ENCODE measurements at places on chromosomes 4 and X.
A peak's percentile ranks its signal among the peaks of the same experiment; 100 is the strongest.

GRCh38 chr4:140180577-140180976, 26.6 kb upstream of the MAML3 start:
- DNase-seq, result no peak

DNA sequence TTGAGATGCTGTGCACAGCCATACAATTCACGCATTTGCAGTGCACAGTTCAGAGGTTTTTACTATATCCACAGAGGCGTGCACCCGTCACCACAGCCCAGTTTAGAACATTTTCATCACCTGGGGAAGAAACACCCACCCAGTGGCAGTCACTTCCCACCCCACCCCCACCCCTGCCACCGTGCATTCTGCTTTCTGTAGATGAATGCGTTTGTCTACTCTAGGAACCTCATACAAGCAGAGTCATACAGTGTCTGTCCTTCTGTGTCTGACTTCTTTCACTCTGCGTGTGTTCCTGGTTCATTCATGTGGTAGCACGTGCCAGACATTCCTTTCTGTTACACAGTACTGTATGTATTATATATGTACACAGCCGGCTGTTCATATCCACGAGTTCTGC, 122.8 kb downstream of the TBL1X start:
- no peak for DNase-seq

- no peak for DNase-seq
Observed at GRCh38 chrX:32533848-32534247, 677.5 kb downstream of the DMD start.

GRCh38 chrX:100409610-100410590, at the start of gene PCDH19:
PCDH19 (minus strand) TSS chrX:100410273; CDS start chrX:100408597, 1,676 bp downstream.
- DNase-seq, result peak; percentile 7

- no peak for DNase-seq
Observed at GRCh38 chr4:68447201-68447600, at the start of gene TMPRSS11E. TMPRSS11E (plus strand) TSS chr4:68447463; CDS start chr4:68447513, 50 bp downstream.

DNA sequence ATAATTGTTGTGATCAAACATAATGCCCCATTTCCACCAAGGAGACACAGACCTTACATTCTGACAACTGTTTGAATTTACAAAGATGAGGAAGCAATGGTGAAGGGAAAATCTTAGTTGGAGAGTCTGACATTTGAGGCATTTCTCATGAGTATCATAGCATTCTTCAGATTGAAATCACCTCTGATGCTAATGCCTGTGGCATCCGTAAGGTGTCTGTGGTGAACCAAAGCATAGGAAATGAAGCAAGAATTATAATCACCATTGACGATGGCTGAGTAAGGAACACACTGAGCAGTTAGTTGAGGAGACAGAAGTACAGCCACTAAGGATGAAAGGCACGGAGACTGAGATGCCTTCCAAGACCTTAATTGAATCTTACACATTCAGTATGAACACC, 575.7 kb downstream of the TRIML1 start:
- peak; percentile 14 for DNase-seq

DNA sequence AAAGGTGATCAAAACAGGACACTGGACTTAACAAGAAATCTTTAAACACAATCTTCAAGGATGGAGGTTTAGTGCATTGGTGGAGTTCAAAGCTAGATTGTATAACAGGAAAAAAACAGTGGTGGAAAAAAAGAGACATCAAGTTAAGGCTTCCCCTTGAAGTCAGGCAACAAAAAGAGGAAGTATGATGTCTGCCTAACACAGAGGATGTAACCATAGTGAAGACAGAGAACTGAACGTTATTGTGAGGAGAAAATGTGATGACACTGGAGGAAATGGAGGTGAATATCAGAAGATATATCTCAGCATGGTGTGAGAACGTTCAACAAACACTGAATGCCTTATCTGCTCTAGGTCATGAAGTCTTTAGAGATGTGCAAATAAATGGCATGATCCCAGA, 192.4 kb upstream of the AR start:
- no peak for DNase-seq

DNA sequence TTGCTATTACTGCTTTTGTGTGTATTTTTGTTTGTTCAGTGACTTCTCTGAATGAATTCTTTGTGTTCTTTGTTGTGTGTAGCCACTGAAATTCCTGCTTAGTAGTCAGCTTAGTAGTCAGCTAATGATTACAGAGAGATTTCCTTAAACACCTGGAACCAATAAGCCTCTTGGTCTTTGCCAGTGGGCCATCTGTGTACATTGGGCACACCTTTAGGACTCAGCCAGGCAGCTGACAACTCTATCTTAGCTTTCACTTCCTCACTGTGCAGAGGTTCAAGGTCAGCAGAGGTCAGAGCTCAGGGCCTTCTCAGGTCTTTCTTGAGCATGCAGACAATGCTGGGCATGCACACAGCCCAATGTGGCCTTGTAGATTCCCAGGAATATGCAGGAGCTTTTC, 59.3 kb downstream of the RWDD4 start:
- no peak for DNase-seq

GRCh38 chrX:71420686-71421085, 54.5 kb downstream of the TAF1 start:
- no peak for DNase-seq

GRCh38 chr4:149101649-149102048, 659.4 kb upstream of the NR3C2 start:
- no peak for DNase-seq

GRCh38 chr4:91611782-91612181, 692.0 kb upstream of the GRID2 start:
- no peak for DNase-seq

GRCh38 chr4:155684892-155685541, 18.4 kb downstream of the GUCY1A1 start:
- no peak for DNase-seq

GRCh38 chrX:154840856-154841255, 6.4 kb upstream of the SMIM9 start:
- peak; percentile 26 for DNase-seq

- no peak for DNase-seq
Observed at GRCh38 chr4:147078362-147078761, 132.7 kb upstream of the TTC29 start.

DNA sequence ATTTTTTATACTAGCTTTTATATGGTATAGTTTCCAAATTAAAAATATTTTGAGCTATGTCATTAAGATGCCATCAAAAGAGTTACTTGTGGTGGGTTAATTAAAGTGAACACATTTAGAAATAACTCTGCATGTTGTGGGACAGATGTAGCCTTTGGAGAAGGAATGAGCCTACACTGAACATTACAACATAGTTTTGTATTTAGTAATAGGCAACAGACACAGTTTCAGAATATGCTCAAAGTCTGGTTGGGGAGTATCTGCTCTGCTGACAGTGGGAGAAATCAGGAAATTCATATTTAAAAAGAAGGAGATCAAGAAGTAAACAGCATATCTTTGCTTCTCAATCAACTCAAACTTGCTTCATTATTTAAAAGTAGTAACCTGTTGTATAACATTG, 23.7 kb downstream of the EMCN start:
- peak; percentile 8 for DNase-seq

DNA sequence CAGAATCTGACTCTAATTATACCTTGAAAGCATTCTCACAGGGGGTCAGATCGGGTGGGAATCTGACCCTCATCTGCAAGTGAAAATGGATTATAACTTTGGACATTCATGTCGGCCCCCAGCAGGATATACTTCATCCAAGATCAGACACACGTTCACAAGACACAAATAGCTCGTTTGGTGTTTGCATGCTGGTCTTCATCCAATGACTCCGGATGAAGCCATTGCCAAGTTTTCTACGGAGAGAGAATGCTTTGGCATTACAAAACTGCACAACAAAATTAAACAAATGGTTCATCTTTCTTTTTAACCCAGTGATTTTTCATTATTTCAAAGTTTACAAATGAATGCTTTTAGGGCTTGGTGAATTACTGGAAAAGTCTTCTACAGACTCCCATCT, 105.5 kb downstream of the MID1 start:
- no peak for DNase-seq

GRCh38 chrX:24741330-24741729, 47.6 kb downstream of the POLA1 start:
- no peak for DNase-seq

GRCh38 chr4:164501074-164501473, 252.9 kb upstream of the SMIM31 start:
- DNase-seq, result peak; percentile 75

GRCh38 chr4:186932631-186933187, 209.1 kb upstream of the FAT1 start:
- peak; percentile 96 for DNase-seq

DNA sequence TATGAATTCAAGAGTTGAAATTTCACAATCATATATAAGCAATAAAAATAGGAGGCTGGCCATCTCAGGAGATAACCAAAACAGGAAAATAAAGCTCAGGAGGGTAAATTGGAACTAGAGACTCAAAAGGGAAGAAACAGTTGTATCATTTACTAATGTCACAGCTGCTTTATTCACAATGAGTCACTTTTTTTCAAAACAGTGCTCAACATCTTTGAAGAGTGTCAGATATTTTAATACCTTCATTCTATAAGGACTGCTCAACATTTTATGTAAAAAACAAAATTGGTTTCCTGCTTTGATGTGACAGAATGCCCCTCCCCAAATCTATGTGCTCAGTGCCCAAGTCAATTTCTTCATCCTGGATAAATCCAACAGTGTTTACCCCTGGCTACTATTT, 97.7 kb downstream of the DDX60 start:
- DNase-seq, result peak; percentile 1

GRCh38 chr4:94527556-94528233, 76.0 kb downstream of the PDLIM5 start:
- no peak for DNase-seq

- DNase-seq, result no peak
Observed at GRCh38 chrX:106039920-106040319, 1.4 kb upstream of the SERPINA7 start.

DNA sequence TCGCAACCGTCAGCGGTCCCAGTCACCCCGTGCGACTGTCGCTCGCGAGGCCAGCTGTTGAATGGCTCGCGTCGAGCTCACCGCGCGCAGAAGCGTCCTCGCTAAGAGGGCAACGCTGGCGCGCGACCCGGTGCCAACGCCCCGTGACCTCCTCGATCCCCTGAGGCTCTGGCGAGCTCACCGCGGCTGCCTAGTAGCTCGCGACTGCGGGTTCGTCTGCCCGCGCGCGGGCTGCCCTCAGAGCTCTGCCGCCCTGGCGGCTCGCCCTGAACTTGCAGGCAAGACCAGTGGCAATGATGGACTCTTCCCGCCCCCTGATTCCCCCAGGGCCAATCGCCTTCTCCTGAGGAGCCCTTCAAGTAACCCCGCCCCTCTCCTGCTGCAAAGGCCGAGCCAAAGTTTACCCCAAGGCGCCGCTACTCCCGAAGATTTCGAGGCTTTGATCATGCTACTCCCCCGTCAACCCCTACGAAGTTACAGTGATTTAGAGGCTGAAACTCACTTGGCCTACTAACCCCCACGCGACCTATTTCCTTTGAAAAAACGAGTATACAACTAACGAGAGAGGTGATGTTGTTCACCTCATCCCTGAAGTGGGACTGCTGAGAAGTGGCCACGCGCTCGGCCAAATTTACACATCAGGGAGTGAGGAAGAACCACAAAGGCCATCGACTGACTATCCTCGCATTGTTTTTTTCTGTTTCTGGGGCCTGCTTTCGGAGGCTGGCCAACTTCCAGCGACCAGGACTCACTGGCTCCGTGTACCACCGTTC, 37.5 kb downstream of the PGRMC1 start:
- DNase-seq, result peak; percentile 23

DNA sequence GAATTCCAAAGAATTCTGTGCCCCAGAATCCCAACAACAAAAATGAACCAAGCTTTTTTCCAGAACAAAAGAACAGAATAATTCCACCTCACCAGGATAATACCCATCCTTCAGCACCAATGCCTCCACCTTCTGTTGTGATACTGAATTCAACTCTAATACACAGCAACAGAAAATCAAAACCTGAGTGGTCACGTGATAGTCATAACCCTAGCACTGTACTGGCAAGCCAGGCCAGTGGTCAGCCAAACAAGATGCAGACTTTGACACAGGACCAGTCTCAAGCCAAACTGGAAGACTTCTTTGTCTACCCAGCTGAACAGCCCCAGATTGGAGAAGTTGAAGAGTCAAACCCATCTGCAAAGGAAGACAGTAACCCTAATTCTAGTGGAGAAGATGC, 161.6 kb downstream of the AFF2 start:
- DNase-seq, result no peak

- no peak for DNase-seq
Observed at GRCh38 chr4:621296-622070, 3.9 kb upstream of the PDE6B start.

GRCh38 chr4:15003401-15003890, 1.2 kb downstream of the CPEB2 start:
- no peak for DNase-seq

DNA sequence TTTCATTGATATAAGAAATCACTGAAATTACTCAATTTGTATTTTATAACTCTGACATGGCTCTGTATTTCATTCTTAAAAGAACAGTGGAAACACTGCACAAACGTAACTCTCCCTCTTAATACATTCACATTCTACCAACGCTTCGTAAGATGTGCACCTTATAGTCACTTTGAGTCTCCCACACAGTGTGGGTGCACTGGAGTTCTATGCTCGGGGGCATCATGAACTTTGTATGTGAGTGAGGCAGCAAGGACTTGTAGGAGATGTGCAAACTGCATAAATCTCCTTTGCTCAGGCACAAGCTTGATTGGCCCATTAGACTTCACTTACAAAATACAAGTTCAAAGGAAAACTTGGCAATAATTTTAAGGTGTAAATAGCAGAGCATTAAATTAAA, 2385.0 kb upstream of the TENM3 start:
- DNase-seq, result no peak

DNA sequence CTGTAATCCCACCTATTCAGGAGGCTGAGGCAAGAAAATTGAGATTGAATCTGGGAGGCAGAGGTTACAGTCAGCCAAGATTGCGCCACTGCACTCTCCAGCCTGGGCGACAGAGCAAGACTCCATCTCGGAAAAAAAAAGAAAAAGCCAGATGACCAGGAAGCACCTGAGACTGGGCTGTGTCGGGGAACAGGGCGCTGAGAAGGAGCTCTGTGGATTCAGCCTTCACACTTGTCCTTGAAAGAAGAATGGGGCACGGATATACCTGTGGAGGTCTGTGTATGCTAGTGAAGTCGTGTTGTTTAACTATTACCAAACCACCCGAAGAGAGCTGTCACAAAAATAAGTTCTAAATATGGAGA, 39.3 kb upstream of the TADA2B start:
- DNase-seq, result no peak
